AG09309 (cell line): ENCODE measurements at places on chromosomes 5 and 9.

GRCh38 chr5:20619591-20619990 lies 631.6 kb upstream of the CDH18 start:
- no peak for DNase-seq

DNA sequence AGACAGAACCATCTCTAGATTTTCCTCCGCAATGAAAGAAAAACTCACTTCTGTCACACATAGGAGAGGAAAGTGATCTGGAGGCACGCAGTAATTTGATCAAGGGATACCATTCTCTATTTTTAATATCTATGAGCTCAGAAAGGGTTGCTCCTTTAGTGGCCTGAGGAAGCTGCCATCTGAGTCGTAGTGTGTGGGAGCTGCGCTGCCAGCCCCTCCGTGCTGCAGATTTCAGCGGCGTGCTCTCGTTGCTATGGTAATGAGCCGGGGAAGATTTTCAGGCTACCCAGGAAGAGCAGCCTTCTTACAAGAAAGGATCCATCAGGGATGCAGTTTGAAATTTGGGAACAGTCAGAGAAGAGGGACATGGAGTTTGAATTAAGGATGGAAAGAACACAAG lies 17.1 kb upstream of the GOLM1 start:
- no peak for DNase-seq

DNA sequence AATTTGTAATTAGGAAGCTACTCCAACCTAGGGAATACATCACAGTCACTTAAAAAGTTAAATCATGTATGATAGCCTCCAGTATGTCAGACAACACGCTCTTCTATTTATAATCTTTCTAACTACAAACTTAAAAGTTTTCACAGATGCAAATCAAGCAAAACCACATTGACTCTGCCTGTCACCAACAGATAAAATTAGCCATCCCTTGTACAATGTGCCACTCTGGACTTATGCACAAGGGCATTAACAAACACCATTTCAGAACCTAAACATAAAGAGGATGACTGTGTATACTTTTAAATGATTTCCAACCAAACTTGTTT lies 14.7 kb downstream of the ERP44 start:
- no peak for DNase-seq

GRCh38 chr9:99569840-99570239 lies 251.8 kb upstream of the NR4A3 start:
- DNase-seq = no peak

DNA sequence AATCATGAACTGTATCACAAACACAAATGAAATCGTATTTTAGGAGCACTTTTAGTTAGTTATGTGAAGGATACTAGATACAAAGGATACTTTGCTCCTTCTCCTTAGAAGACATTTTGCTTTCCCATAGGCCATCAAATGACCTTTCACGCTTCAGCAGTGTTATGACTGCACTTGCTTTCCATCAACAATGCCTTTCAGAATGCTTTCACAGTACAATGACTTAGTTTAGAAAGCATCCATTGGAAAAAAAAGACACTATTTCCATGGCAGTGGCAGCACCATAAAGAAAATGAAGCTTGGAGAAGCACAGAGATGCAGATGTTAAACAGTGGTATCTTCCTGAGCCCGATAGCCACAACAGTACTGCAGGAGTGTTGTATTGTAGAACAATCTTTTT lies 203.9 kb downstream of the PCSK1 start:
- DNase-seq = no peak

DNA sequence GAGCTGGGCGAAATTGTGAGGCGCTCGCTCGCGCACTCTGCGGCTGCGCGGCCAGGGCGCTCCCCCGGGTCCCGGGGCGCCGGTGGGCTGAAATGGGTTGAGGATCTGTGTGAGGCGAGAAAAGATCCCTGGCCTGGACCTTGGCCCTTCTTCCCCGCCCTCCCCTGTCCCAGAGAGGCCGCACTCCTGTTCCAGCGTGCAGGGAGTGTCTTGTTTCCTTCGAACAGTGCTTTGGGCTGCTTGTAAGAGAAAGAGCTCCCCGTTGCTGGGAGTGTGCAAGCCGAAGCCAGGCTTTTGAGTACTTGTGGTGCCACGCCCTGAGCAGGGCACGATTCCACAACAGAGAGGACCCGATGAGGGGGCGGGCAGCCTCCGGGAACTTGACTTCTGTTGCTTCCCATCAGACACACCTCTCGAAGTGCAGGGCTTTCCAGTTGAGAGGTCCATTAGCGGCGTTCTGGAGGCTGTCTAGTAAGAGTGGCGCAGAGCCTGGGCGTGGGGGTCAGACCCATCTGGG lies 535 bp downstream of the DOLPP1 start:
- no peak for DNase-seq

DNA sequence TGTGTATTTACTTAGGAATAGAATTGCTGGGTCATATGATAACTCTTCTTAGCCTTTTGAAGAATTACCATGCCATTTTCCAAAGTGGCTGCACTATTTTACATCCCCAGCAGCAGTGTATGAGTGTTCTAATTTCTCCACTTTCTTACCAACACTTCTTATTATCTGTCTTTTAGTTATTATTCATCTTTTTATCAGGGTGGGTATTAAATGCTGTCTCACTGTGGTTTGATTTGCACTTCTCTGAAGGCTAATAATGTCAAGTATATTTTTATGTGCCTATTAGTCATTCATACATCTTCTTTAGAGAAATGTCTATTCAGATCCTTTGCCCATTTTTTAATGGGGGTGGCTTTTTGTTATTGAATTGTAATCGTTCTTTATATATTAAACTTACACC lies 36.8 kb downstream of the SLC1A3 start:
- no peak for DNase-seq

- no peak for DNase-seq
These were observed 10.3 kb upstream of the WHRN start for GRCh38 chr9:114515528-114515927.

GRCh38 chr9:126511411-126511810 lies 102.3 kb upstream of the LMX1B start:
- no peak for DNase-seq

- DNase-seq = no peak
These were observed 28.3 kb downstream of the LRRC70 start for GRCh38 chr5:62606878-62607277.

- no peak for DNase-seq
These were observed 137.6 kb upstream of the ZNF618 start for GRCh38 chr9:113738496-113738892.

DNA sequence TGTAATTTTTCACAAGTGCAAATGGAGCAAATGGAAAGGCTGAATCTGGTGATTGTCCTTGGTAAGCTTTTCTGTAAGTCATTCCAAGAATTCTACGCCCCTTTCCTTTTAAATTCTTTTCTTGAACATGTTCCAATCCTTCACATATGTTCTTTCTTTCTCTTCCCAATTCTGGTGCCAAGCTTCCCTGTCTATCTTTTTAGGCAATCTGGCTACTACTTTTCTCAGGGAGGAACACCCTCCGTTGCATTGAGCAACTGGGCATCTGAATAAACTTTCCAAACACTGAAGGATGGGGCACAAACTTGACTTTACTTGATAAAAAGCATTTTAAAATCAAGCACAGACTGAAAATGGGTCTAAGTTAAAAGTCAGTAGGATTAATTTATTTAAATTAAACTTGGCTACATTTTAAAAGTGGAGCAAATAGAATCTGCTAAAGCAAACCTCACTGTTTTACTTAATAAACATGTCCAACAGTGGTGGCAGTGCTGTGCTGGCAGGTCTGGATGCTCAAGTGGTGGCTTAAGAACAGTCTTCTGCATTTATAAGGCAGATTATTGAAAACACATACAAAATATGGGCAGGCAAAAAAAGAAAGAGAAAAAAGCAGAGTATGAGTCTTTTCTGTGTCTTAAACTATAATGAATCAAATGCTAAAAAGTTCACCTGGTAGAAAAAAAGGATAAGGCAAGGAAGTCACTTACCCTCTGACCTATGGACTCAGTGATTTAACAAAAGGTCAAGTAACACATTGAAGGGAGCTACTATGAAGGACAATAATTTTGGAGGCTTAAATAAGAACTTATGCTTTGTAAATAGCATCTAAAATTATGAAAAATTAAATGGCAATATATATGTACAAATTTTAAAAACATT lies 5.4 kb downstream of the ELL2 start:
- no peak for DNase-seq

- no peak for DNase-seq
These were observed 584.6 kb downstream of the ANXA1 start for GRCh38 chr9:73736270-73736669.
